Liver (tissue), 10 donors: ENCODE measurements at places on chromosomes 7 and 10.

DNA sequence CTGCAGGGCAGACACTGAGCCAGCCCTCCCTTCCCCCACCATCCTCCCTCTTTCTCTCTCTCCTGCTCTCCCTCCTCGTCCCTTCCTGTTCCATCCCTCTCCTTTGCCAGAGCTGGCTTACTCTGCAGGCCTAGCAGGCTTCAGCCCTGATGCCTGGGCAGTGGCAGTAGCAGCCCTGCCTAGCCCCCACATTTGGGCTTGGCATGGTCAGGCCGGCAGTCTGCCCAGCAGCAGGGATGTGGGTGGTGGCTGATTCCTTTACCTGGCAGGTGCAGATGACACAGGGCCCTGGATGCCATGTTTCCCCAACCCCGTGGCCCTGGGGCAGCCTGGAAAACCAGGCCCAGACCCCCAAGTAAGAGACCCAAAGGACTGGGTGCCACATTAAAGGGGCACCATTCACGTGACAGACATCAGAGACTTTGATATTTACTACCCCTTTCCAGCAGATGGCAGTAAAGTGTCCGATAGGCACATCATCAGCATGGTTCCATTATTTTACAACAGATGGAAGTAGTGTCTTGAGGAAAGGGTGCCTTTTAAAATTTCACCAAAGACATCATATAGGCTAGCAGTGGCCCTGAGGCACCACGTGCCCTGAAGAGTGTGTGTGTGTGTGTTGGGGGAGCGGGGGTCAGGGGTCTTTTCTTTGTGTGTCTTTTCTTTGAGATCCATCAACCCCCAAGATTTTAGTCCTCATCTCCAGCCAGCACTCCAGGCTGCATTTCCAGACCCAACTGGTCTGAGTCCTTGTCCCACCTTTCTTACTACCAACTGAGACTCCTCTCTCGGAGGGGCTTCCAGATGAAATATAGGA, 5.9 kb downstream of the KCP start:
- no peak for DNase-seq

DNA sequence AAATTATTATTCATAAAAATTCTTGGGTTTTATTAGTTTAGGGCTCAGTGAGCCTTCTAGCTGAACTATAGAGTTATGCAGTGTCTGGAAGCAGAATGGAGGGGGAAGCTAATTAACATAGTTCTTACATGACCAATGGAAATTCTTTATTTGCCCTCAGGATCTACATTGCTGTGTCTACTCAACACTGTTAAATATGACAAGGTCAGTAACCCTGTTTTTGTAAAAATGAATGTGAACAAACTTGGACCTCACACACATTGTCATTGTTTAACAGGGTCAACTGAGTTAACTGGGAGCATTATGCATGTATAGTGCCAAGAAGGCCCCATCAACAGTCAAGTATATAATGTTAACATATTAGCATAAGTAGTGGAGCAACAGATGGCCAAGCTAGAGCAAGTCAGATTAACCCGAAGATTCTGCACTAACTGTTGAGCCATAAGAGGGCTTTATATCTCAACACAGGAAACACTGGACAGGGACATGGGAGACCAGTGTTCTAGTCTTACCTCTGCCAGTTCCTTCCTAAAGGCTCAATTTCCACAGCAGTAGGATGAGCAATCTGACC, 122.5 kb upstream of the SEM1 start:
- DNase-seq = no peak

GRCh38 chr7:41702635-41703371, at the start of gene INHBA:
TSS of gene INHBA (minus strand) at chr7:41703090. CDS start at chr7:41700374, 2,716 bp downstream.
- DNase-seq = no peak

GRCh38 chr10:103802637-103803353, 52.6 kb downstream of the SH3PXD2A start:
- no peak for DNase-seq

- DNase-seq = no peak
These were observed 6.9 kb downstream of the GIMAP5 start for GRCh38 chr7:150744041-150744656.

DNA sequence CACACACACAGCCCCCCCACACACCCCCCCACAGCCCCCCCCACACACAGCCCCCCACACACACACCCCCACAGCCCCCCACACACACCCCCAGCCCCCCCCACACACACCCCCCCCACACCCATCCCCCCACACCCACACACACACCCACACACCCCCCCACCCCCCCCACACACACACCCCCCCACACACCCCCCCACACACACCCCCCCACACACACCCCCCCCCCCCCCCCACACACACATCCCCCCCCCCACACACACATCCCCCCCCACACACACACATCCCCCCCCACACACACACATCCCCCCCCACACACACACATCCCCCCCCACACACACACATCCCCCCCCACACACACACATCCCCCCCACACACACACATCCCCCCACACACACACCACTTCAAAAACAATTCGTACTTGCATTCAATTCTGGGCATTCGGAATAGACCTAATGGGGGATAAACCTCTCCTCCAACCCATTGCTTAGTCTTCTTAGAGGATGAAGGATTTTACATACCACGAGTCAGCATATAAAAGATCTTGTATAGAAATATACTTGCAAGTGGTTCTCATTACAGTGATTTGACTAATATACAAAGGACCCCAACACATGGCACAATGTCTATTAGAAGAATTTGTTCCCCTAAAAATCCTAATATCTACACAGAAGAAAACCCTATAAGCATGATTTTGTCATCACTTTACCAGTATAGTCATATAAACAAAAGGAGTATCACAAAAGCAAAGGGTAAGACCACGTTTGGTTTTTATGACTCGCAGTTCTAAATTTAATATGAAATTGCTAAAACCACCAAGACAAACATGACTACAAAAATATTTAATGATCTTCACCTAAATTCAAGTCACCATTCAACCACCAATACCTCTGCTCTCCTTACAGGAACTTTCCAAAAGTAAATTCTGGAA, 80.9 kb downstream of the DIP2C start:
- no peak for DNase-seq

DNA sequence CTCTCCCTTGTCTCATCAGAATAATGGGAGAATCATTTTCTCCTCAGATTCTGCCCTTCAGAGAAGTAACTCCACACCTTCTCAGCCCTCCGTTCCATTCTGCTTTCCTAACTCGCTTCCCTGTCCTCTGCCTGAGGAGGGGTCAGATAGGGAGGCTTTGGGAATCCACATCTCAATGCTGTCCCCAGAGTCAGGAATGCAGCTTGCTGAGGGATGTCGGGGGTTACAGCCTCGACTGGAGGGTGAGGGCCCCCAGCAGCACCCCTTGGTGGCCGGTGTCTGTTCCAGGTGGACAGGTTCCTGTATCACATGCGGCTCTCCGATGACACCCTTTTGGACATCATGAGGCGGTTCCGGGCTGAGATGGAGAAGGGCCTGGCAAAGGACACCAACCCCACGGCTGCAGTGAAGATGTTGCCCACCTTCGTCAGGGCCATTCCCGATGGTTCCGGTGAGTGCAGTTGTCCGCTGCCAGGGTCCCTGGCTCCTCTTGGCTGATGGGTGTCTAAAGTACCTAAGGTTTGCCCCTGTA, 6.9 kb downstream of the HKDC1 start:
- DNase-seq = no peak

- no peak for DNase-seq
These were observed 285.8 kb downstream of the DNAJB6 start for GRCh38 chr7:157622408-157623205.

DNA sequence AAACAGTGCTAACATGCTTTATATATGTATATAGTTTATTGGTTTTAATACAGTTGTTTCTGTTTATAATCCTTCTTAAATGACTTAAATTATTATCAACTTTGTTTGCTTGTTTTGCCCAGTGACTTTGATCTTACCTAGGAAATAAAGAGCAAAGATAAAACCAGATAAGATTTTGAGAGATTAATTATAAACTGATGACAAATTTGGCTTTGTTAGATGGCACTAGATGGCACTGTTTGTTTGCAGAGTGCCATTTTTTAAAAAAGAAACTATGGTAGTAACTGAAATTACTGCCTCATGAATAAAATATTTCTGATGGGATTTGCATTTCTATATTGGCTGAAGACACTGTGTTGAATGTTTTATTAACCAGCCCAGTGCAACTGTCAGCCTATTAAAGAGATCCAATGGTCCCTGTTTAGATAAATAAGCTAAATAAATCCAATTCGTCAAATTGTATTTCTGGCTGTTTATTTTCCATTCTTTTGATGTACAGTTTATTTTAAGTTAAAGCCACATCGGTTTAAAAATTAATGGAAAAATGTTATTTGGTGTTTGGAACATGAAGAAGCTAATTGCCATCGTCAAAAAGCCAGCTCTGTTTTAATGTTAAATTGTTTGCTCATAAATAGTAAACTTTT, 28.7 kb downstream of the VTI1A start:
- DNase-seq = no peak

- DNase-seq = no peak
These were observed 54.8 kb upstream of the PLPP4 start for GRCh38 chr10:120402147-120402766.

DNA sequence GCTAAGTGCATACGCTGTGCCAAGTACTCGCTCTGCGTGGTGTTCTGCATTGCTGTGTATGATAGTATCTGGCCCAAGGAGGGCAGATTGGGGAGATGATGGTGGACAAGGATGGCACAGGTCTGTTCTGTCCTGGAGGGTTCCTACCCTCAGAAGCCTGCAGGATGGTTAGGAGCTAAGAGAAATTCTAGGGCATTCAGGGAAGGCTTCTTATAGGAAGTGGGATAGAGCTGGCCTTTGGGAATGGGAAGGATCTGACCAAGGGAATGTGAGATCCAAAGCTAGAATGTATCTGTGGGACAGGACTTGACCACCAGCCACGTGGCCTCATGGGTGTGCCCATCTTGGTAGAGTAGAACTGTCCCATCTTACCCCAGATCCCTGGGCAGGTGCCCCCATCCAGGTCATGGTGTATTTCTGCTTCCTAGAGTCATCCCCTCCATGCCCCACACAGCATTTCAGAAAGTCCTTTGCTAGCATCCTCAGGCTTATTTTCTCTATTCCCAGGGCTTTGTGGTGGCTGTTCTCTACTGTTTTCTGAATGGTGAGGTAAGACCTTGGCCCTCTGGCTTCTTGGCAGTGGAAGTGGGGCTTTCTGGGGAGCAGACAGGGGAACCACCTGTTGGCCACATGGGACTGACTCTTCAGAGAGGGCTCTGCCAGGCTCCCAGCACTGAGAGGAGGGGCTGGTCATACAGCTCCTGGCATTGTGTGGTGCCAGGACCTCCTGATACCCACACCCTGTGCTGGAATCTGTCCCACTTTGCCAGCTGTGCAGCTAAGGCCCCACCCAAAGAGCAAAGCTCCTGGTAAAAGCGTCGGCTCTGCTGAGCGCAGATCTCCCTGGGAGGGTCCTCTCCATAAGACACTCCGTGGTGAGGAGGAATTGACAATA, 52.5 kb downstream of the ADCYAP1R1 start:
- DNase-seq = no peak

GRCh38 chr7:99748846-99749579, 14.0 kb upstream of the CYP3A7 start:
- DNase-seq = no peak

GRCh38 chr7:131455546-131455945, 100.9 kb downstream of the PODXL start:
- DNase-seq = no peak

DNA sequence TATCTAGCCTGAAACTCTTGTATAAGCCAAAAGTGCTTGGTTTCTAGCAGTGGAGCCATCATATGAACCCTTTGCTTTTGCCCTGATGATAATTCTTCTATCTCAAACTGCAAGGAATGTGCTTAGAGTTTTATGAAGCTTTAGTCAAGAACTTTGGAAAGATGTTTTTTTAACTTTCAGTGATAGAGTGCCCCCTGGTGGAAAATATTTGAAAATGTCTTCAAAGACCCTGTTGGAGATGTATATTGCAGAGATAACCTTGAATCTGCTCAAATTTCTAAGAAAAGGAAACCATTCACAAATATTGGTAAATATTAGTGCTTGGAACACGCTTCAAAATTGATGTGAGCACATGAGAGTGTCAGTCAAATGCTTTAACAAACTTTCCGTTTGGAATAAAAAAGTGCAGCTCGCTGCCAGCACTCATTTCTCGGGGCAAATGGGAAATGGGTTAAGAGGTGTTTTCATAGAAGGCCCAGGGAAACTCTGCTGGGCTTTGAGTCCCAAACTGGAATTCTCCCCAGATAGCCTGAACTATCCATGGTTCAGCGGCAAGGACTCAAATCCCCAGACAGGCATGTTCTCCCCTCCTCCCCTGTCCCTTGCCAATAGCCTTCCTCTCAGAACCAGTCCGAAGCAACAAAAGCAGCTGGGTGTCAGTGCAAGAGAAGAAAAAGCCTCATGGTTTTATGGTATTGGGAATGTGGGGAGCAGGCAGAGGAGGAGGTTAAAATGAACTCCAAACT, 129.3 kb downstream of the MYOF start:
- DNase-seq = no peak

GRCh38 chr7:73999664-74000435, 28.1 kb upstream of the ELN start:
- no peak for DNase-seq

- no peak for DNase-seq
These were observed 278.9 kb downstream of the HPSE2 start for GRCh38 chr10:98956576-98957260.

DNA sequence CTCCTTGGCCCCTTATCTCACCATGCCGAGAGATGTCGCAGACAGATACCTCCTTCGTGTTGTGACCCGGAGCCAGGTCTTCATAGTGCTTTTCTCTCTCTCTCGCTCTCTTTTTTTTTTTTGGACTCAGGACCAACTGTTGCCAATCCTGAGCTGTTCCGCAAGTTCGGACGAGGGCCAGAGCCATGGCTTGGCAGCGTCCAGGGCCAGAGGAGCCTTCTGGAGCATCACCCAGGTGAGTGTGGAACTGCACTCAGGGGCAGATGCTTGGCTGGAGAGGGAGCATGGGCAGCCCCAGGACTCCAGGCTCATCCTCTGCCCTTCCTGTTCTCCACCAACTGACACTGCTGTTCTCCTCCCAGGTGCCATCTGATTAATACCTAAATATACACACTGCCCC, 7.8 kb downstream of the ZNF862 start:
- DNase-seq = no peak

GRCh38 chr7:47875998-47876744, 72.1 kb downstream of the PKD1L1 start:
- DNase-seq = no peak

- no peak for DNase-seq
These were observed 538.3 kb downstream of the PCDH15 start for GRCh38 chr10:54262726-54263125.

DNA sequence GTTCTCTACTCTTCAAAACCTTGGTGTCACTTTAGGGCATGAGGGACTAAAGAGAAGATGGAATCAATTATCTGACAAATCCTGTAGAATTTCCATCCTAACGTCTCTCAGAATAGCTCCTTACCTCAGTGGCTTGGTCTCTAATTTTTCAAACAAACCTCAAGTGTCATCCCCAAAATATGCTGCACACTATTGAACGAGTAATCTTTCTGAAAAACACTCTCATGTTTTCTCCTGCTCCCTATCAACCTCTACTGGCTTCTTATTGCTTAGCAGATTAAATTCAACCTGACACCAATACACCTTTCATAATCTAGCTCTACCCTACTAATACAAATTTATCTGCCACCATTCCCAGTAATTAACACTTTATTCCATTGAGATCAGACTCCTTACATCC, 8.5 kb downstream of the CNOT4 start:
- DNase-seq = no peak

GRCh38 chr7:110347081-110347480, 743.8 kb upstream of the LRRN3 start:
- no peak for DNase-seq
